ENCODE measurements at places on chromosomes 11 and 22.

DNA sequence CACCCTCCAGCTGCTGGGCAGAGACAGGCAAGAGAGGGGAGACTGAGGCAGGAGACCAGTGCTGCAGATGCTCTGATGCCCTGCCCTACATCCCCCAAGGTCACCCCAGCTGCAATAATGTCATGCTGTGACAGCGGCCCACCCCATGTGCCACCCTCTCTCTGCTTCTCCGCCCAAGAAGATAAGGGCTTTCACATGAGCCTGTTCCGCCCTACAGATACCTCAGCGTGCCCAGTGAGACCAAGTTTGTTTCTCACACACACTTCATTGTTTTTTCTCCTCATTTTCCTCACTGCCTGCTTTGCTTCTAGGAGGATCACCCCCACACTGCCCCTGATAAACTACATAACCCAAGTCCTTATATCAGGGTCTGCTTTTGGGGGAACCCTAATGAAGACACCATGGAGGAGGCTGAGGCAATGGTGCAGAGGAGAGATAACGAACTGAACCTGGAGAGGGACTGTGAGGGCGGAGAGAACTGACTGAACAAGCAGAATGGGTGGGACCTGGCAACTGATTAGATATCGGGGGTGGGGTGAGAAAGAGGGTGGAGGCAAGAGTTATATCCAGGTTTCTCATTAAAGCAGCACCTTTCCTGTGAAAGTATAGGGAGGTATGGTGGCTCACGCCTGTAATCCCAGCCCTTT lies 37.5 kb upstream of the TSKU start:
- DNase-seq, result no peak

GRCh38 chr11:111918390-111919256 lies at the start of gene C11orf52:
Gene C11orf52 (plus strand): TSS chr11:111918913. CDS start chr11:111918973, 60 bp downstream.
- DNase-seq, result no peak

DNA sequence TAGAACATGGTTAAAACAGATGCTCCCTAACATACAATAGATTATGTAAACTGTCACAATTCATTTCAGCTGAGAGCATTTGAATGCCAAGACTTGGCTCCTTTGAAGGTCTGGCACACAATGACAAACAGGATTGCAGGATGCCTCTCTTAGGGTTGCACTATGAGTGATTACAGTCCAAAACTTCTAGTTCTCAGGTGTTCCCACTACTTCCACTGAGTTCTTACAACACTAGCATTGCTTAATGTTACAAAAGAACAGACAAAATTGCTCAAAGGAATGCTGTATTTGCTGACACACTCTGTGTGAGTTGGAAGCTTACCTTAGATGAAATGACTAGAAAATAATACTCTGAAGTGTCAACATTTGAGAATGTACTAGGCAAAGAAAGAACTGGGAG lies 2413.8 kb upstream of the RAG2 start:
- no peak for DNase-seq

GRCh38 chr22:42001121-42001520 lies 2.5 kb downstream of the WBP2NL start:
- no peak for DNase-seq

GRCh38 chr11:2647167-2647566 lies 52.6 kb downstream of the KCNQ1OT1 start:
- DNase-seq, result no peak

DNA sequence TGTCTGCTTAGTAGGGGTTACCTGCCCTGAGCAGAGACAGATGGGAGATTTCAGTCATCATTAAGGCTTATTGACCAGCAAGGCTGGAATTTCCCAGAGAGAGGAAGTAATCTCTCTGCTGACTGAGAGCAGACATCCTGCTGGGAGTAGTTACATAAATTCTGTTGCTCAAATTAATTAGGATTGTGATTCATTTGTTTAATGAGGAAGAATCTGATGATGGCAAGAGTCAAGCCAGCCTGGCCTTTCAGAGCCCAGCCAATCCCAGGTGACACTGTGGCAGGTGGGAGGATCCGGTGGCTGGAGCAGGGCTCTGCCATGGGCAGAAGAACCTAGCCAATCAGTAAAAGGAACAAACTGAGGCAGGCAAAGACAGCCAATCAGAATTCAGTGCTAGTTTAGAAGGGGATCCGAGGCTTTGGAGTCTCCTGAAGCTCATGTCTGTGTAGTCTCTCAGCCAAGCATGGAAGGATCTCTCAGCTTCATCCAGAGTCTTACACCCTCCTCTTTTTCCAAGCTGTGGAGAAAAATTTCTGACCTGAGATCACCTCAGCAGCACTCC lies 61.2 kb upstream of the CHST1 start:
- no peak for DNase-seq

GRCh38 chr11:77779935-77780334 lies 40.6 kb downstream of the RSF1 start:
- DNase-seq, result no peak

- DNase-seq, result no peak
Observed at GRCh38 chr11:19868871-19869270, 156.2 kb downstream of the NAV2 start.

GRCh38 chr11:134685793-134686380 lies 273.8 kb upstream of the B3GAT1 start:
- no peak for DNase-seq

- no peak for DNase-seq
Observed at GRCh38 chr22:36360011-36360410, 27.8 kb downstream of the MYH9 start.

DNA sequence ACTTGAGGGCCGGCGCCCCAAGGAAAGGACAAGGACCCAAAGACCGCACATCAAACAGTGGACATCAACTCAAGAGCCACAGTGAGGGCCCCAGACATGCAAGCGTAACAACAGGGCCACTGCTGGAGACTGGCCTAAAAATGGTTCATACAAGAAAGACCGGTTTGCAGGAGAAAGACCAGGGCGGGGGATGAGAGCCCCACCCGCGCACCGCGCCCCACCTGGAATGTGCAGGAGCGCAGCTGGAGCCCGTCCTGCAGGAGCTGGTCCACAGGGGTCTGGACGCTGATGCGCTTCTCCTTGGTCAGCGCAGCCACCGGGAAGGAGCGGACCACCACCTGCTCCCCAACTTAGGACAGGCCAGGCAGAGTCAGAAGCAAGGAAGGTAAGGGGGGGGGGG lies 13.9 kb downstream of the SBF1 start:
- no peak for DNase-seq

DNA sequence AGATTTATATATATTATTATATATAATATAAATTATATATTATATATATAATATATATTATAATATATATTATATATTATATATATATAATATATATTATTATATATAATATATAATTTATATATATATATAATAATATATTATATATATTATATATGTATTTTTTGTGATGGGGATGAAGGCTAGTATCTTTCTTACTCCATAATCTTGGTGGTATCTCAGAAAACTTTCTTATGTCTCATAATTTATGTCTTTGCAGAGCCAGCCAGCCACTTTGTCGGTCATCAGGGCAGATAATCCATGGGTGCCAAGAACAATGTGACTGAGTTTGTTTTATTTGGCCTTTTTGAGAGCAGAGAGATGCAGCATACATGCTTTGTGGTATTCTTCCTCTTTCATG lies at the start of gene OR4S1:
Gene OR4S1, plus strand, starts transcription at position 301 of the 400 bp plus-strand sequence. Its CDS starts 0 bp downstream, at position 301.
- DNase-seq, result no peak

DNA sequence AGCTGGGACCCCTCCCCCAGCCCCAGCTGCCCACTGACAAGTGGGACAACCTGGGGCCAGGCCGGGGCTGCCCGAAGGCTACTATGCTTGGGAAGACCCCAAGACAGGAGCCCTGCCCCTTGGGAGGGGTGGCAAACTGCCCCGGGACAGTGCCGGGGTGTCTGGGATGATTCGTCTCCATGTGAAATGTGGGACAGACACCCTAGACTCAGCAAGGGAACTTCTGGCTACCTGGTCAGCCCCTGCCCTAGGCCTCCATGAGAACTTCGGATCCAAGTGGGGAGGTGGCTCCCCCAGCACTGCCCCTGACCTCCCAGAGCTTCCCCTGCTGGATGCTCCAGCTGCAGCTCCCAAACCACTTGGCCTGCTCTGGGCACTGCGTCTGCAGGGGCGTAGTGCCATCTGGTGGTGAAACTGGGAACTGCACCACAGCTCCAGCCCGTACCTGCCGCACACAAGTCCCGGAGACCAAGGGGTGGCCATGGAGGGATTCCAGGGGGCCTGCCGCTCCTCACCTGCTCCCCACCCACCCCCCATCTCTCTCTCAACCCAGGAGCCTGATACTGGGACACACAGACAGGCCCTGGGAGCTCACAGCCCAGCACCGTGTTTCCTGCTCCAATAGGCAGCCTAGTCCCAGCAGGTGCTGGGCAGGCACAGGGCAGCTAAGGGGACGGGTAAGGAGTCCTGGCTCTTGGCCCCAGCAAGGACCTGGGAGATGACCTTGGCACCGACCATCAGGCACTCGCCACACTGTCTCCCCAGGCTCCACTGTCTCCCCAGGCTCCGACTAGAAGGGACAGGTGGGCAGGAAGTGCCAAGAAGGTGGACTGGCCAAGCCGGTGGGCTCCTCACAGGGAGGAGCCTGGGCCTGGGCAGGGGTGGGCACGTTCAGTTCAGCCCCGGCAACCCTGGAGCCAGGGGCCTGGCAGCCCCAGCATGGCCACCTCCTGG lies 194.1 kb downstream of the IGLL1 start:
- DNase-seq, result peak; percentile 99

DNA sequence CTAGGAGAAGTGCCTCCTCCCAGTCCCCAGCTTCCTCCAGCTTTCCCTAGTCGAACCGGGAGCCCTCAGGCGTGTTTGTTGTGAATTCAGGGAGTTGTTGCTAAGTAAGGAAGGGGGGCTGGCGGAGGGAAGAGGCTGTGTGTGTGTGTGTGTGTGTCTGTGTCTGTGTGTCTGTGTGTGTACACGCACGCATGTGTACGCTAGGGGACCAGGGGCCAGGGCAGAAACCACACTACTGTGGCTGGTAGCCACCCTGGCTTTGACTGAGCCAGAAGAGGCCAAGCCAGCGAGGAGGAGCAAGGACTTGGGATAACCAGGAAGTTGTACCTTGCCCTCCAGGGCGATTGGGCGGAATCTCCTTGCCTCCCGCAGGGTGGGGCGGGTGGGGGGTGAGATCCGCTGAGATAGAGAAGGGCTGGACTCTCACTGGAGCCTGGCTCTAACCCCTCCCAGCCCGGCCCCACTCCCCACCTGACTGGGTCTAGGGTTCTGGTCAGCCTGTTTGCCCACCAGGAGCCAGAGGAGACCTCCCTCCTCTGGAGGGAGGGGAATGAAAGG lies 7.5 kb downstream of the BCL9L start:
- DNase-seq, result no peak

- no peak for DNase-seq
Observed at GRCh38 chr22:42026705-42027104, 28.1 kb downstream of the WBP2NL start.

GRCh38 chr11:19651028-19651427 lies 61.6 kb upstream of the NAV2 start:
- DNase-seq, result no peak

All from GM19239 (cell line).